Activated T-helper 1 cell treated with anti-CD3 and anti-CD28 coated beads, Interleukin-12 subunit alpha, Interleukin-12 subunit beta, Interleukin-2, Interleukin-4 antibody, amounts not matched to agents 30 ng/mL and 10 ng/mL and 1 ng/mL, durations not matched to agents 14 hours and 24 hours and 36 hours (primary cell): ENCODE measurements at places on chromosomes 5 and 9. TPM values are rescaled to one million over a fixed set of nuclear protein-coding genes. Genes with fewer than 3 reads are reported as not detected.
A peak's percentile ranks its signal among the peaks of the same experiment; 100 is the strongest.

DNA sequence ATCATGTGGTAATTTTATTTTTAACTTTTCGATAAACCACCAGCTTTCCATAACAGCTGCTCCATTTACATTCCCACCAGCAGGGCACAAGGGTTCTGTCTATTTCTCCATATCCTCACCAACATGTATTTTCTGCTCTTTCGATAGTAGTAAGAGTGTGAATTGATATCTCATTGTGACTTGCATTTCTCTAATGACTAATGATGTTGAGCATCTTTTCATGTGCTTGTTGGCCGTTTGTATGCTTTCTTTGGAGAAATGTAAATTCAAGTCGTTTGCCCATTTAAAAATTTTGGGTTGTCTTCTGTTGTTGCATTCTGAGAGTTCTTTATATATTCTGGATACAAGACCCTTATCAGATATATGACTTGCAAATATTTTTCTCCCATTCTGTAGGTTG lies 45.9 kb downstream of the PSD2 start:
- H3K27me3 ChIP-seq, result peaks cover 33% of the 10 kb centered on the region
- DNase-seq, result no peak
- no peak overlapping the region for H3K4me3 ChIP-seq

- H3K4me3 ChIP-seq, result peak within 1 kb of the TSS; percentile 95
- H3K4me1 ChIP-seq, result peaks cover 37% of the 10 kb centered on the region
- peak within 1 kb of the TSS; percentile 98 for H3K27ac ChIP-seq
- H3K27me3 ChIP-seq, result peaks cover 10% of the 10 kb centered on the region
Measured at GRCh38 chr5:78985116-78985724, at the start of gene ARSB. Gene ARSB (minus strand): TSS chr5:78985310. CDS start chr5:78985248, 62 bp downstream.

- H3K4me3 ChIP-seq, result peak overlapping the region; percentile 19
- peak overlapping the region; percentile 74 for H3K27ac ChIP-seq
- peaks cover 45% of the 10 kb centered on the region for H3K4me1 ChIP-seq
- H3K27me3 ChIP-seq, result peaks cover 8% of the 10 kb centered on the region
Measured at GRCh38 chr9:109401169-109401989, 80.5 kb upstream of the EPB41L4B start.

- H3K4me3 ChIP-seq, result no peak overlapping the region
- no peaks in the 10 kb centered on the region for H3K4me1 ChIP-seq
- H3K27ac ChIP-seq, result no peak overlapping the region
- H3K36me3 ChIP-seq, result no peaks in the 10 kb centered on the region
- no peak for DNase-seq
Measured at GRCh38 chr5:82991678-82992323, 85.4 kb downstream of the TMEM167A start.

DNA sequence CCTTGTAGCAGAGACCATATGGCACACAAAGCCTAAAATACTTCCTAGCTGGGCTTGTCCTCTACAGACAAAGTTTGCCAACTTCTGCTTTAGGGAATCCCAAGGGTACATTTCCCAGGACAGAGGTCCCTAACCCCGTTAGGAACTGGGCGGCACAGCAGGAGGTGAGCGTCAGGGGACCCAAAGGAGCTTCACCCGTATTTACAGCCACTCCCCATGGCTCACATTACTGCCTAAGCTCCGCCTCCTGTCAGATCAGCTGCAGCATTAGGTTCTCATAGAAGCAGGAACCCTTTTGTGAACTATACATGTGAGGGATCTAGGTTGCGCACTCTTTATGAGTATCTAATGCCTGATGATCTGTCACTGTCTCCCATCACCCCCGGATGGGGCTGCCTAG lies 88.5 kb upstream of the TRPM3 start:
- H3K27me3 ChIP-seq, result no peaks in the 10 kb centered on the region
- H3K27ac ChIP-seq, result no peak overlapping the region
- no peaks in the 10 kb centered on the region for H3K36me3 ChIP-seq
- no peak for DNase-seq
- H3K4me3 ChIP-seq, result no peak overlapping the region

DNA sequence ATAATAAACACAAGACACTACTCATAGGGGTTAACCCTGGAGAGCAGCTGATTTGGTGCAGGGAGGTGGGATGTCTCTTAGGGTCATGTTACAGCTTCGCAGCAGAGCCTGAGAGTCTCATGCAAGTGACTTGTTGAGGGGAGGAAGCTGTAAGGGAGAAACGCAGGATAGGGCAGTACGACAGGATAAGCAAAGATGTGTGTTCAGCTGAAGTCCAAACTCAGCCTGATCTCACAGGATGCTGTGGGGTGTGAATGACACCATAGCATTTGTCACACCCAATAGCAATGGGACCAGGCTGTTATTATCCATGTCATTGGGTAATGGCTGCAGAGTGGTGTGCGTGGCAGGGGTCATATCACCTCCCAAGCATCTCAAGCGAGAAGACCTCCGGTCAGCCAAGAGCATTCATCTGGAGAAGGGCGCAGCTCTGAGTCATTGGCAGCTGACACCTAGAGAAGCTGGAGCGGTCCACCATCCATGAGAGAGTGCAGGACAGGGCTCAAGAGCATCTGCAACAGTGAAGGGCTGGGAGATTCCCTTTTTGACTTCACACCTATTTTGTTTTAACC lies 49.2 kb upstream of the RPL26L1 start:
- H3K4me1 ChIP-seq, result no peaks in the 10 kb centered on the region
- DNase-seq, result no peak
- H3K36me3 ChIP-seq, result peaks cover 3% of the 10 kb centered on the region
- no peak overlapping the region for H3K27ac ChIP-seq

GRCh38 chr9:127175764-127176163 lies 53.3 kb upstream of the ANGPTL2 start:
- H3K4me3 ChIP-seq, result no peak overlapping the region
- no peak for DNase-seq
- no peaks in the 10 kb centered on the region for H3K4me1 ChIP-seq
- H3K36me3 ChIP-seq, result no peaks in the 10 kb centered on the region

DNA sequence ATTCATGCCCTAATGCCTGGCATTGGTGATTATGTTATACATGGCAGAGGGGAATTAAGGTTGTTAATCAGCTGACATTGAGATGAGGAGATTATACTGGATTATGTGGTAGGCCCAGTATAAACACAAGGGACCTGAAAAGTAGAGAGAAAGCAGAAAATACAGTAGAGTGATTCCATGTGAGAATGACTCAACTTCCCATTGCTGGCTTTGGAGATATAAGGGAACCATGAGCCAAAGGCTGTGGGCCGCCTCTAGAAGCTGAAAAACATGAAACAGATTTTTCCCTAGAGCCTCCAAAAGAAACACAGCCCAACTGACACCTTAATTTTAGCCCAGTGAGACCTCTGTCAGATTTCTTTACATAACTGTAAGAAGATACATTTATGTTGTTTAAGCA lies 65.0 kb upstream of the CTXN3 start:
- H3K4me3 ChIP-seq, result no peak overlapping the region
- H3K36me3 ChIP-seq, result no peaks in the 10 kb centered on the region

DNA sequence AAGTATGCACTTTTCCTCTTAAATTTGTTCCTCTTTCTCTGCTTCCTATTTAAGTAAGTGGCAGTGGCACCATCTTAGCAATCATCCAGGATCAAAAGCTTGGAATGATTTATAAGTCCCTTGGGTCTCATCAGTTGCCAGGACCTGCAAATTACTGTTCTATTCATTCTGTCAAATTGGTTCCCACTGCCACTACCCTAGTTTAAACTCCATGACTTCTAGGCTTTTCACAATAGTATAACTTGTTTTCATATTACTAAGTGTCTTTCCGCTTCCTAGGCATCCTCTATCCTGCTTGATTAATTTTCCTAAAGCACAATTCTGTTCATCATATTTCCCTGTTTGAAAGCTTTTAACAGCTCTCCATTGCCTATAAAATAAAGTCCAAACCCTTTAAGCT lies 363.9 kb upstream of the MEF2C start:
- no peak for DNase-seq
- H3K27me3 ChIP-seq, result no peaks in the 10 kb centered on the region
- no peaks in the 10 kb centered on the region for H3K36me3 ChIP-seq
- H3K27ac ChIP-seq, result no peak overlapping the region

- no peaks in the 10 kb centered on the region for H3K27me3 ChIP-seq
- DNase-seq, result no peak
- H3K27ac ChIP-seq, result no peak overlapping the region
- no peak overlapping the region for H3K4me3 ChIP-seq
- no peaks in the 10 kb centered on the region for H3K4me1 ChIP-seq
Measured at GRCh38 chr9:136837146-136837855, 5.0 kb upstream of the AJM1 start.

DNA sequence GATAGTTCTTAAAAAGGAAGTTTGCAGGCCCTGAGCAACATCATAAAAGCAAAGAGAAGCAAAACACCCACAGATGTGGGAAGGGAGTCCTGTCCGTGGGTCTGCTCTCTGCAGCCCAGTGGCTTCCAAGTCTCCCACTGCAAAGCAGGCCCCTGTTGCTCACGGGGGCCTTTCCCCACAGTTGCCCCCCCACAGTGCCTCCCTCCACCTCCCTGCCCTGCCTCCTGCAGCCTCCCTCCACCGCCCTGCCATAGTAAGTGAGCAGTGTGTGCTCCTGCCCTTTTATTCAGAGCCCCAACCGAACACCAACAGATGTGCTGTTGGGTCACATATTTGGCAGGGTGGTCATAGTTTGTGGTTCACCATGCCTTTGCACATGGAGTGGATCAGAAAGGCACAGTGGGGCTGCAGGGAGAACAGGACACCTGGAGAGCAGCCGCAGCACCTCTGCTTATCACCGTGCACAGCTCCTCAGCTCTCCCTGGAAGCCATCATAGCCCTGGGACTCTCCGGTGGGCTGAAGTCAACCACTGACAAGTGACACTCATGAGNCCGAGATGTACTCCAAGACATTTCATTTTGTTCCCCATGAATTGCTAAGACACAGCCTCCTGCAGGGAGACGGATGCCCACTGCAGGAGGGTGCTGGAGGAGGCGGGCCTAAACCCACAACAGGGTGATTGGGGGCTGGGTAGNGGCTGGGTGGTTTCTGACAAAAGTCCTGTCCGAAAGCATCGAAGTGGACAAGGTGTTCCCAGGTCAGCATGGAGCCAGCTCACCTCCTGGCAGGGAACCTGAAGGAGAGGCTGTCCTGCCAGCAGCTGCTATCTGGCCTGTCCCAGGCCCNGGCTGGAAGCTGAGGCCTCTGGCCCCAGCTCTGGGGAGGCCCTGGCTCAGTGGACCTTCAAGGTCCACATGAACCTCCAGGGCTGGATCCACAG lies 278.9 kb downstream of the GADD45G start:
- no peak overlapping the region for H3K4me3 ChIP-seq
- no peaks in the 10 kb centered on the region for H3K36me3 ChIP-seq
- no peaks in the 10 kb centered on the region for H3K4me1 ChIP-seq
- DNase-seq, result no peak

The LECT2 gene
- not detected in 2 replicates for total RNA-seq

The SPOCK1 gene
- not detected in 2 replicates for total RNA-seq

The GFPT2 gene
- total RNA-seq, result 1.1 and 1.4 TPM in 2 replicates
